Common myeloid progenitor, CD34-positive (primary cell): ENCODE measurements at places on chromosomes 6 and 20.

DNA sequence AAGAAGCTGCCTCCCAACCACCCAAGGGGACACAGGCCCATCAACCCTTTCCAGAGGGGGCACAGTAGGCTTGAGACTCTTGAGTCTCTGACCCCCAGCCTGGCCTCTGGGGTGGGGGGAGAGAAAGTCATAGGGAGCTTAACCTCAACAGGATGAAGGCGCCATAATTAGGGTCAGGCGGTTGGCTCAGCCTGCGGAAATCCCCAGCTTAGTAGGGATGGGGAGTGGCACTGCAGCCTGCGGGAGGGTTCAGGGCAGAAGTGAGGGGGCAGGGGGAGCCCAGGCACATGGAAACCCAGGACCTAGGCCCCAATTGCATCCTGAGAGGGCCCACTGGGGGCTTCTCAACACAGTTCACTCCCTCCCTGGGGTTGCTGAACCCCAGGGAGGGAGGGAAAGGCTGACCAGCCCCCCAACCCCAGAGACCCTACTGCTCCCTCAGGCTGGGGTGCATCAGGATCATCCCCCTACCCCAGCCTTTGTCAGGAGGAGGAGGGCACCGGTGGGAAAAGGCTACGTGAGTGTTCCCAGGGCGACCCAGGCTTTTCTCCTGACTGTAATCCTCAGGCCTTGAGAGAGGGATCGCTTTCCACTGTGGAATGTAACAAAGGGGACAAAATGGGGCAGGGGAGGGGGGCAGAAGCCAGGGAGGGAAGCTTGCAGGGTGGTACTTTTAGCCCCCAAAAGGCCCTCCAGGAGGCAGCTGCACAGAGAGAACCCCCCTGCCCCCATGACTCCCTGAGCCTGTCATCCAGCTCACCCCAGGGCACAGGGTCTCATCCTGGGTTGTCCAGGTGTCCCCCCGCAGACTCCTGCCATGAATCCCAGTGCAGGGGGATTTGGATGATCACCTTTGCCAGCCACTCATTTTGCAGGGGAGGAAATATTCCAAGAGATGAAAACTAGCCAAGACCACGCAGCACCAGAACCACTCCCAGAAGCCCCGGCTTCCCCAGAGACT lies 46.4 kb downstream of the MRPL14 start:
- DNase-seq, result peak; percentile 58

DNA sequence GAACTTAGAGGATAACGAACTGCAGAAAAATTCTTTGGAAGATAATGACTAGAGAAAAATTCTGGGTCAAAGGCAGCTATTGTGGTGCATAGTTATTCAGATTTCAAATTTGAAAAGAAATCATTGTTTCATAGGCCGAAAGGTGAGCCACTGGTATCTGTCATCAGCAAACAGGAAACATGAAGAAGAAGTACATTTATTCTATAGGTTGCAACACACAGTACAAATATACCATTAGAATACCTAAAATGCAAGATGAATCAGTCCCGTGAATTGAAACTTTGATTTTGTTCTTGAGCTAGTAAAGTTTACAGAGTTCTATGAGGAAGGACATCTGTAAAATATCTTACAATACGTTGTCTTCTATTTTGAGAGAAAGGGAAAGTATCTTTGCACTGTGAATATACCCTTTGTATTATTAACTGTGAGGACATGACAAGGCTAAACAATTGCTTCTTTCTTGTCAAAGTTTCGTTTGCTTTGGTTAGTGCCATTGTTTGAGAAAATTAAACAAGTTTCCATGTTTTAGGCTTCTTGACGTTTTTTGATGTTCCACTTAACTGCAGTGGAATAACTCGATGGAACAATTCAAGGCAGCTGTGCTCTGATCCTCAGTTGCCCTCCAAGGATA lies 84.7 kb downstream of the HDGFL1 start:
- no peak for DNase-seq

DNA sequence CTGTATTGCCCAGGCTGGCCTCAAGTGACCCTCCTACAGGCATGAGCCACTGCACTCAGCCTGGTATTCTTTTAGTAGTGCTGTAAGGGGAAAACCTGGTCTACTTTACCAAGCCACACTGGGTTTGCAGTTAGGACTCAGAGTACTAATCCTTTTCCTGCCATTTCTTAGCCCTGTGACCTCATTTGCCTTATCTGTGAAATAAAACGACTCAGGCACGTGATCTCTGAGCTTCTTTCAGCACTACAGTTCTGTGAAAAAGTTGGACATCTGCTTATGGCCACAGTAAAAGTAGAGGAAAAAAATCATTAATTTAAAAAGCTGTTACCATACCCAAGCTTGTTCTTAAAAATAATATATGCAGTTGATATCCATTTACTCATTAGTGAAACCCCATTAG lies 1007.5 kb downstream of the KIF16B start:
- DNase-seq, result no peak

- no peak for DNase-seq
These were observed 100.2 kb upstream of the CDYL start for GRCh38 chr6:4676016-4676415.

GRCh38 chr6:16669227-16669626 lies 92.0 kb downstream of the ATXN1 start:
- DNase-seq, result peak; percentile 87

DNA sequence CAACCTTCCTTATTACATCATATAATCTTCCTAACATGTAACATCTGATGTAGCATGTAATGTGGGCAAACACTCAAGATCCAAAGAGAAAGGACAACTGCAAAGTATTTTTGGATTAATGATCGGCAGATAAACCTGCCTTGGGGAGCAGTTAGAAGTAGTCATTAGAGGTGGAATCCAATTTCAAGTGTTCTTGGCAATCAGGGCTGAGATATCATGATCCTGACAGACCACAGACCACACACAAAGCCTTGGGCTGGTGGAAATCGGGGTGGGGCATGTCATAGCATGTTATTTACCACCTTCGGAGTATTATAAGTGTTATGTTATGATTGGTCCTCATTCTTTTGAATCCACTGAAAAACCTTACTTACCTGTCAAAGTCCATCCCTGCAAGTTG lies 16.3 kb downstream of the NCOA5 start:
- DNase-seq, result no peak

DNA sequence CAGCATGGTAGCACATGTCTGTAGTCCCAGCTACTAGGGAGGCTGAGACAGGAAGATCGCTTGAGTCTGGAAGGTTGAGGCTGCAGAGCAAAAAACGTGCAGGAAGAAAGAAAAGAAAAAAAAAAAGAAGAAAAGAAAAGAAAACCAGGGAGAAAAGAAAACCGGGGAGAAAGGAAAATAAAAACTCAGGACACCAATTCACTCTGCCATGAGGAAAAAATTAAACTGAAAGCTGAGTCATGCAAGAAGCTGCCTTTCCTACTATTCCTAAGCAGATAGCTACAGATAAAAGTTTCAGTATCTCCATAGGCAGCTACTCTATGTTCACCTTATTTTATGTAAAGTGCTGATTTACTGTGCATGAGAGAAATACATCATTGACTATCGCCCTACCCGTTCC lies 10.5 kb downstream of the PTGIS start:
- no peak for DNase-seq

DNA sequence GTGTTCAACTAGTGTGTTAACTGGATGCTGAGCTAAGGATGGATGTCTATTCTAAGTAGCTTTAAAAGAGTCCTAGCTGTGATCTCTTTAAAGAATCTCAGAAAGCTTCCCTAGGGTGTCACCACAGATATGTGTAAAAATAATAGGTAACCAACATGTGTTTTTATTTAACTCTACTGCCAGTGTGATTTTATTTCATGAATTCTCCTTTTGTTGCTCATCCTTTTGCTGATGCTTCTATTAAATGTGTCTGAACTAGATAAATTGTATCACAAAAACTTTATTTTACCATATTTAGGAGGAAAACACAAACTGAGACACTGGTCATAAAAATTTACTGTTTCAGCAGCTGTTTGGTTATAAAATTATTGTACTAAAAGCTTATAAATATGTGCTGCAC lies 809.4 kb upstream of the CITED2 start:
- no peak for DNase-seq

GRCh38 chr6:6546318-6547109 lies 42.0 kb upstream of the LY86 start:
- peak; percentile 77 for DNase-seq

GRCh38 chr20:57600320-57601210 lies 19.7 kb downstream of the ZBP1 start:
- DNase-seq, result no peak

DNA sequence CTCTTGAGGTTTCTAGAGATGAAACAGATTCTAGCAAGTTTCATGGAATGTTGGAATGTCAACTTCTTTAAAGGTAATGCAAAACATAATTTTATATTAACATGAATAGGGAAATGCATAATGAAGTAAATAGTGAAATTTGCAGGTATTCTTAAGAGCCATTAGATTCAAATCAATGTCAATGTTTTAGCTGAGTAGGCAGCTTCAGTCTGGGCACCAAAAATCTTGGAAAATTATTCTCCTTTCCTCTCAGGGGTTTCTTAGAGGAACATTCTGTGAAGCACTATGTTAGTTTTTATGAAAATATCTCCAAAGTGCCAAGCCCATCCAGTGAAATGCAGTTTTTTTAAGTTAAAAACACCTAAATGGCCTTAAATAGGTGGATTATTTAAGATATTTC lies 300.8 kb downstream of the PAX1 start:
- no peak for DNase-seq

- DNase-seq, result no peak
These were observed 90.4 kb downstream of the TNFAIP3 start for GRCh38 chr6:137957471-137957870.

- no peak for DNase-seq
These were observed 94.7 kb upstream of the SNX9 start for GRCh38 chr6:157728183-157728881.

DNA sequence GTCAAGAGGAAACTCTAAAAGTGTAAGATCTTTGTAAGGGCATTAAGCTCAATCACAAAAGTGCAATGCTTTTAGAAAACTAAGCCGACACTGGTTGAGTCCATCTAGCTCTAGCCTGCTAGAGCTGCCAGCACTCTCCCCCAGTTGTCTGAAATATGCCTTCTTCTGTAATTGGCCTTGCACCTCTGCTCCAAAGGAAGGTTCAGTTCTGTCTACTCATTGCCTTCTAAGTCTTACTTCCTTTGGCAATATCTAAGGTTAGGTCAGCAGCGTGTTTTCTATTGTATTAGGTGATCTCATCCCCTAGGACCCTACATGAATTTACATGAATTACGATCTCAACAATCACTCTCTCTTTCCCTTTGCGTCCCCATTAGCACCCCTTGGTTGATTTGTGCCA lies 378.6 kb downstream of the CBLN4 start:
- DNase-seq, result no peak

DNA sequence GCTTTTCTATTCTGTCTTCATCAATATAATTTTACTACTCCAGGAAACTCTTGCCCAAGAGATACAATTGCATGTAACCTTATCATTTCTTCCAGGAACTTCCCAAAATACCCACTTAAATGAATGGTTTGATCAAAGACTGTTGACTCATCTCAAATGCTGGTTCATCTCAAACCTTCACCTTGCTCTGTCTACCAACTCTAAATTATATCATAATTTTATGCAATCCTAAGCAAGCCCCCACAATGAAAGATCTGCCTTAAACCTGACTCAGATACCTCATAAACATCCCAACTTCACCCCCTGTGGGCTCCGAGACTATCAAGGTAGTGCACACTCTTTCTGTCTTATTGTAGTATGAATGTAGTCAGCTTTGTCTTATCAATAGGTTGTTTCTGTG lies 65.5 kb upstream of the GCM1 start:
- no peak for DNase-seq

GRCh38 chr6:155090166-155090565 lies 95.1 kb downstream of the TIAM2 start:
- no peak for DNase-seq

DNA sequence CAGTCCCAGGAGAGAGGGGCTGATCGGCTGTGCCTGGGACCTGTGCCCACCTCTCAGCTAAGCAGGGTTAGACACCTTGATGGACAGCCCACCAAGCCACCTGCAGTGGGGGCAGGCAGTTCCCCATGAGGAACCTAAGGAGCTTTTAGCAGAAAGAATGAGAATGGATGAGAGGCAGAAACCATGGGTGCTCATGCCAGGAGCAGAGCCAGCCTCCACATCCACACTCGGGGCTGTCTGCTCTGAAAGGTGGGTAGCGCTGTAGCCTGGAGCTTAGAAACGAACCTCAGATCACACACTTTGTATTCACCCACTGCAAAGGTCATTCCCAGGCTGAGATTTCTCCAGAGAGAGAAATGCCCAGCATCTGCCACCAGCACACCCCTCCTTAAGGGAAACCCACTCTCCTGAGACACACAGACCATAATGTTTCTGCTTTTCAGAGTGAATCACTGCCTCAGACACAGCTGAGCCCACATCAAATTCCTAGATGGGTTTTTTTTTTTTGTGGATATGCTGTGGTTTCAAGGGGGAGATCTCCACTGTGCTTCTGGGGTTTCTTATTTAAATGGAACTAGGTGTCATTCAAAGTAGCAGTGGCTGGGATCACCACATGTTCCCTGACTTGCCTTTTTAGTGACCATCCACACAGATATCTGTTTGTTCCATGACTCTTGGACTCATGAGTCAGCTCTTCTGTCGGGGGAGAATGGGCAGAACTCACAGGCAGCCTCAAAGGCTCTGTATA lies 218.9 kb downstream of the EYA2 start:
- DNase-seq, result no peak

GRCh38 chr6:166996406-166996805 lies 2.8 kb upstream of the CEP43 start:
- peak; percentile 38 for DNase-seq

- DNase-seq, result no peak
These were observed 33.0 kb upstream of the BLCAP start for GRCh38 chr20:37560629-37561028.

DNA sequence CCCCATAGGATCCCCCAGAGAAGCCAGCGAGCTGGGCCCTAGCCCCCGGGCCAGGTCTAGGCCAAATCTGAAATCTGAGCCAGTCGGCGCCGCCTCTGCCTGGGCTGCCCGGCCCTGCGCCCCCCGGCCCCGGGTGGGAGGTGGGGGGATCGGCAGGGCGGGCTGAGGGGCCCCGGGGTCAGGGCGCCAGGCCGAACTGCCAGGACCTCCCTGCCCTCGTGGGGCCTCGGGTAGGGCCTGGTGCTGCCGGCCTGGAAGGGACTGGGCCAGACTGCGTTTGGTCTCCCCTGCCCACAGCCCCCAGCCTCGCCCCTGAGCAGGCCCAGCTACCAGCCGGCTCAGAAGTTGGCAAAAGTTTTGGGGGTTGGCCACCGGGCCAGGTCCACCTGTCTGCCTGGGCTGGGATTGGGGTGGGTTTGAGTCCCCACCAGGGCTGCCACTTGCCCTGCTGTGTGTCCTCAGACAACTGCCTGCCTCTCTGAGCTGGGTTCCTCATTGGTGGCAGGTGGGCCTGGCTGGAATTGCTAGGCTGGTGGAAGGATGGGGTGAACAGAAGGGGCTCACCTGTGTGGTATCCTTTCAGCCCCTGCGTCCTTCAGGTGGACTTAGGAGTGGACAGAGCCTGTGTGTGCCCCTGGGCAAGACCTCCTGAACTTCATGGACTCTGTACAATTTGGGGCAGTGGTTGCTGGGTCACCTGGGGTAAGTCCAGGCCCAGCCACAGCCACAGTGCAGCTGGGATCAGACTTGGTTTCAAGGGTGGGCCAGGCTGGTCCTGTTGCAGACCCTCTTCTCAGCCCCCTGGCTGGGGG lies 801 bp downstream of the SRC start:
- DNase-seq, result no peak

- no peak for DNase-seq
These were observed 17.9 kb downstream of the VSTM2L start for GRCh38 chr20:37920679-37921322.
